Cardiac muscle cell (in vitro differentiated cells and primary cell): ENCODE measurements at places on chromosomes 16 and 17. TPM values are rescaled to one million over a fixed set of nuclear protein-coding genes. Genes with fewer than 3 reads are reported as not detected.

DNA sequence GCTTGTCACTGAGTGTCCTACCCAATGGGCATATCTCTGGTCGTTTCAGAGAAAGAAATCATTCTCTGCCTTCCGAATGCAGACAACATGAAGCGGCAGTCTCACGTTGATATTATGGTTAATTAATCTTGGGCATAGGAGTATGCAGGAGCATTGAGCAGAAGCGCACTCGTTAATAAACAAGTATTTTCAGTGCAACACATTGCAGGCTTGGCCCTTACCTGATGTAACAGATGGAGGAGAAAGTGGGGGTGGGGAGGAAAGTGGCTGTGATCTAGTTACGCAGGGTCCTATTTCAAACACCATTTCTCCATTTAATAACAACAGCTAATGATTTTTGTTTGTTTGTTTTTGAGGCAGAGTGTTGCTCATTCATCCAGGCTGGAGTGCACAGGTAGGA is 414.0 kb upstream of the RBFOX1 start:
- no peak for DNase-seq

DNA sequence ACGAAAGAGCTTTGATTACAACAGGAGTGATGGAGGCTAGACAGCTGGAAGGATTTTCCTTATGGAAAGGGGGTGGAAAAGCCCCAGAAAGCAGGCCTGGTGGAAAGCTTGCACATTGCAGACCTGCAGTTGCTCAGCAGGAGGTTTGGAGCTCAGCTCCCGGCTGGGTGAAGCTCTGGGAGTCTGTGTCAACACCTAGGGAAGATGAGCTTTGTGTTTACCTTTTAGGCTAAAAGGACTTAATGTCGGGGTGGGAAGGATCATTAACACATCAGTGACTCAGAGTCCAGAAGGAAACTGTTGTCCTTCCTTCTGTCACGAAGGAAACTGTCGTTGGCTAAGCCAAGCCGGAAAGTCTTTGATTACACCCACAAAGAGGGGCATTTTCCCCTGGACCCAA is 48.2 kb downstream of the RAP1GAP2 start:
- DNase-seq: peak; percentile 21

The CDC6 gene
- polyA plus RNA-seq: 7.2 and 20.1 TPM in 2 replicates

GRCh38 chr17:47847341-47848197 is 3.4 kb downstream of the SP6 start:
- peak; percentile 47 for DNase-seq

- DNase-seq: no peak
Measured at GRCh38 chr17:12568358-12569251, 97.1 kb upstream of the MYOCD start.

GRCh38 chr16:14300705-14301168 is 229.6 kb downstream of the MRTFB start:
- peak; percentile 82 for DNase-seq

The EXOC3L1 gene
- 2.8 and 4.3 TPM in 2 replicates for polyA plus RNA-seq

GRCh38 chr17:57286399-57287105 is 30.2 kb downstream of the MSI2 start:
- no peak for DNase-seq

GRCh38 chr17:80916246-80916645 is 75.4 kb upstream of the CHMP6 start:
- no peak for DNase-seq

DNA sequence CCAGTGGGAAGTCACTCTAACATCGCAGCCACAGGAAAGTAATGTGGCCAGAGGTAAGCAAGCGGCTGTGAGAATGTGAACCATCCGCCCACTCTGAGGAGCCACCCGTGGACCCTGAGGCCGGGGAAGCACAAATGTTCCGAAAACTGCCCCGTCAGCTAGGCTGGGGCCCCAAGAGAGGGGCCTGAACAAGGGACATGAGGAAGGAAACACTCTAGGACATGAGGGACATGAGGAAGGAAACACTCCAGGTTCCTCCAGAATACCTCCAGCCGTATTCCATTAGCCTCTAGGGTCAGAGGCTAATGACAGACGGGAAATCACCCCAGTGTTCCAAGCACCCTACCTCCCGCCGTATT is 317 bp downstream of the TEFM start:
- peak; percentile 21 for DNase-seq

The ITGB3 gene
- 4.6 and 6.9 TPM in 2 replicates for polyA plus RNA-seq

The KRTAP4-3 gene
- not detected in 2 replicates for polyA plus RNA-seq

DNA sequence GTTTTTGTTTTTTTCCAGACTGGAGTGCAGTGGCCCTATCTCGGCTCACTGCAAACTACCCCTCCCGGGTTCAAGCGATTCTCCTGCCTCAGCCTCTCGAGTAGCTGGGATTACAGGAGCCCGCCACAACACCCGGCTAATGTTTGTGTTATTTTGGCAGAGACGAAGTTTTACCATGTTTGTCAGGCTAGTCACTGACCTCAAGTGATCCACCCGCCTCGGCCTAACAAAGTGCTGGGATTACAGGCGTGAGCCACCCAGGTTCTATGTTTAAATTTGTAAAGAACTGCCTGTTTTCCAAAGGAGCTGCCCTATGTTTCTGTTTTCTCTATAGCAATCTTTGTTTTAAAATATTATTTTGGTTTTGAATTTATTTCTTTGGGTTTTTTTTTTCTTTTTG is 13.8 kb upstream of the C16orf87 start:
- DNase-seq: no peak

GRCh38 chr17:47959825-47960655 is 2.4 kb upstream of the PRR15L start:
- no peak for DNase-seq

DNA sequence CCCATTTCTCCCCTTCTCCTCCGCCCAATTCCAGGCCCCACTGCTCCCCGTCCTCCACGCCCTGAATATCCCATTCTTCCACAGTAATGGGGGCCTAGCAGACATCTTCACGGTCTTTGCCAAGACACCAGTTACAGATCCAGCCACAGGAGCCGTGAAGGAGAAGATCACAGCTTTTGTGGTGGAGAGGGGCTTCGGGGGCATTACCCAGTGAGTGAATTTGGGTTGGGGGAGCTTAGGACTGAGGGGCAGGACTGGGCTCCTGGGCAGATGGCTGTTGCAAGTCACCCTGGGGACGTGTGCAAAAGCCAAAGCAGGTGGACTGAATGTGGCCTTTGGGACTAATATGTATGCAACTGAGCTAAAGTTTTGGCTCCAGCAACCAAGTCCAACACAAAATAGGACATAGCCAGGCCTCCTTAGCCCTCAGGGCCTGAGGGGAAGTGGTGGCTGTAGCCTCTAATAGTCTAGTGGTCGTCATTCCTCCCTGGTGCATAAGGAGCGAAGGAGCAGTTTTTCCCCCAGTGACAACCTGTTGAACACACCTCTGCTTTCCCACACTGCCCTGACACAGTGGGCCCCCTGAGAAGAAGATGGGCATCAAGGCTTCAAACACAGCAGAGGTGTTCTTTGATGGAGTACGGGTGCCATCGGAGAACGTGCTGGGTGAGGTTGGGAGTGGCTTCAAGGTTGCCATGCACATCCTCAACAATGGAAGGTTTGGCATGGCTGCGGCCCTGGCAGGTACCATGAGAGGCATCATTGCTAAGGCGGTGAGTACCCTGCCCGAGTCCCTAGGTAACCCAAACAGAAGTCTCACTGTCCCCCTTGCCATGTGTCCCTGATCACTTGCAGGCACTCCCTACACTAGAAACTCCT is 2.6 kb downstream of the ACADVL start:
- DNase-seq: no peak

GRCh38 chr16:58196898-58197313 is 1.0 kb downstream of the CSNK2A2 start:
- DNase-seq: peak; percentile 46

- DNase-seq: no peak
Measured at GRCh38 chr17:21425736-21426135, 49.6 kb downstream of the KCNJ12 start.

The PDIA2 gene
- polyA plus RNA-seq: 1.7 and 4.6 TPM in 2 replicates

DNA sequence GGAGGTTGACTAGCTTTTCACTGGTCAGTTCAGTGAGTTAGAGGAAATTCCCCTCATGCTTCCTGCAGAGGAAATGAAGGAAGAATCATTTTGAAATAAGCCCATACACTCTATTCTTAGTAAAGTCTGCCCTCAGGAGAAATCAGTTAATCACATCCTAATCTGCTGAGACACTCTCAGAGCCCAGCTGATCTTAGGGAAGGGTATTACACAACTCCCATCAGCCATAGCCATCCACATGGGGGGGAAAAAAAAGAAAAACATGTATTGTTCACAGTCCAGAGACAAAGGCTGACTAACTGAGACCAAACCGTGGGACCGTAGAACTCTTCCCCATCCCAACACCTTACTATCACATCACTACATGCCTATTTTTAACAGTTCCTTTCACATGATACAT is 722.3 kb downstream of the CDH8 start:
- DNase-seq: no peak

- DNase-seq: no peak
Measured at GRCh38 chr17:79559111-79559887, 51.6 kb downstream of the RBFOX3 start.

The PIPOX gene
- 3.6 and 5.3 TPM in 2 replicates for polyA plus RNA-seq

The TBC1D3K gene
- polyA plus RNA-seq: not detected in 2 replicates

GRCh38 chr17:8210761-8211458 is 535 bp upstream of the AURKB start:
- DNase-seq: no peak

The PDF gene
- polyA plus RNA-seq: 12.0 and 13.2 TPM in 2 replicates

DNA sequence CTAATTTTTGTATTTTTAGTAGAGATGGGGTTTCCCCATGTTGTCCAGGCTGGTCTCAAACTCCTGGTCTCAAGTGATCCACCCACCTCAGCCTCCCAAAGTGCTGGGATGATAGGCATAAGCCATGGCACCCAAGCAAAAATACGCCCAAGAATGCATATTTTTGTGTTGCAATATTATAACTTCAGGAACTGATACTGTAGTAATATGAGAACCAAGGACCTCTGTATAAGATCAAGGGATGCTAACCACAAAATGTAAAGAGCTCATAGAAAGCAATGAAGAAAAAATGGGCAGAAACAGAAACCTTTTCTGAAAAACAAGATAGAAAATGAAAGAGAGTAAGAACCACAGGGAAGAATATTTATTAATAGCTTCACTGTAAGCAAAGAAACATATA is 183.6 kb upstream of the RPL38 start:
- no peak for DNase-seq

- no peak for DNase-seq
Measured at GRCh38 chr17:57020208-57020607, 42.3 kb downstream of the SCPEP1 start.

DNA sequence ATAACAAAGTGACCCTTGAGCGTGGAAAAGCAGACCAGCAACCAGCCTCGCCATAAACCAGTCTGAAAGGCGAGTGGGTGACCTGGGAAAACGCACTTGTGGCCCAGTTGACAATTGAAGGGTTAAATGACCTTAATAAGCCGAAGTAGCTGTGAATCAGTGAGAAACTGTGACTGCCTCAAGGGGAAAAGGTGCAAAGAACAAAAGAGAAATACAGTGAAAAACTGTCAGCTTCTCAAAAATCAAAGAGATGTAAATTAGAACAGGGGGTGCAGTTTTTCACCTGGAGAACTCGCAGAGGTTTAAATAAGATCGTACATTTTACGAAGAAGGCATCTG is 124.1 kb downstream of the CMIP start:
- DNase-seq: no peak

DNA sequence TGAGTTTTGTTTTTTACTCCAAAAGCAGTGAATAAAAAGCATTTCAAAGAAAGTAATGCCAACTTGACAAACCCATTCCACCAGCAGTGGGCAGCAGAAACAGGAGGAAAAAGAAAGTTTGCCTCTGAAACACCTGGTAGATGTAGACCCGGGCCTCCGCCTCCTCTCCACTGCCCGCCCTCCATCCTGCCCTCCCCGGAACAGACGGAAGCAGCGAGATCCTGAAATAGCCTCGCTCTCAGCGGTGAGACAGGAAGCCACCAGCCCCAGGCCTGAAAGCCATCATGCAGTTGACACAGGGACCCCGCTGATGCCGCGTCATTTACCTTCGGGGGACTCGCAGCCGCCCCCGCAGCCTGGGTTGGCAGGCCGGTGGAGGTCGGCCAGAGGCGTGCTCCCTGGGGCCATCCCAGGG is 67.8 kb downstream of the C16orf78 start:
- DNase-seq: peak; percentile 3

GRCh38 chr17:2631211-2631610 is 37.8 kb downstream of the PAFAH1B1 start:
- no peak for DNase-seq

DNA sequence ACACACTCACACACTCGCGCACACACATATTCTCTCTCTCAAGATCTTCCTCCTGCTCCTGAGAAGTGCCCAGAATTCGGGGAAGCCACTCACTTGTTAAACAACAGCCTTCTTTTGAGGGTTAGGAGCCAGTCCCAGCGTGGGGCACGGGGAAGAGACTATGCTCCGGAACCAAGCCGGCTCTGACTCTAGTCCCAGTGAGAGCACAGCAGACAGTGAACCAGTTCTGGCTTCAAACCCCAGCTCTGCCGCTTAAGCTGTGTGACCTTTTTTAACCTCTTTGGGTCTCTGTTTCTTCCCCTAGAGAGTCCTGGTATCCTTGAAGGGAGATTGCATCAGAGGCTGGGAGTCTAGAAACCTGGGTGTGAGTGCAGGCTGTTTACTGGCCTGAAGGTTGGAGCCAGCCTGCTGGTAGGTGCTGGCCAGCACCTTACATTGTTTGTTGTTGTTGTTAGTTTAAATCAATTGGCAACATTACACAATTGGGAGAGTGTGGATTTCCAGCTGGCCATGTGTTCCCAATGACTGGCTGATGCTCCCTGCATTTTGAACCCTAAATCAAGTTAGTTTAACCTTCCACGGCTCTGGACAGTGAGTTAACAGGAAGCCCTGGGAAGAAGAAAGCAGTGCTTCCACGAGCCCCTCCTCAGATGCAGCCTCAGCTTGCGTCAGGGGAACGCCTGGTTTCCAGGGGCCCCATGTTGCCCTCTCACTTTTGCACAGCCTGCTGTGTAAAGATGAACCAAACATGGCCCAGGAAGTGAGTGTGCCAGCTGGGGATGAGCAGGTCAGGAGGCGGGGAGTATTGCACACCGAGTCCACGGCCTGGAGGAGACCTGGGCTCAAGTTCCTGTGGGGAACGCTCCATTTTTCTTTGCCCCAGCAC is 71.5 kb downstream of the GAS7 start:
- peak; percentile 73 for DNase-seq
